ENCODE measurements at places on chromosomes 1 and 21.
A peak's percentile ranks its signal among the peaks of the same experiment; 100 is the strongest.

DNA sequence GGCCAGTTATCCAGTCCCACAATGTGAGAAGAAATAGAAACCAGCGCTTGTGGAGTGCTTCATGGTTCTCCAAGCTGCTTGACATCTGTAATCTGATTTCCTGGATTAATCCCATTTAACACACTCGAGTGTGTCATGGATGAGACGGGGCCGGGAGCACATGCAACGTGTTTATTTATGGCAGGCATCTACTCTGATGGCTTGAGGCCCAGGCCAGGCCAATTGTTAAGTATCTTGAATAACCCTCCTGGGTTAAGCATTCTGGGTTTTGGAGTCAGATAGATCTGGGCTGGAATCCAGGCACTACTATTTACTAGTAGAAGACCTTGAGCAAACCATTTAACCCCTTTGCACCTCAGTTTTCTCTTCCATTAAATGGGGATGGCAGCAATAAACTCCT, 37.5 kb upstream of the LAPTM5 start:
- no peak for DNase-seq

DNA sequence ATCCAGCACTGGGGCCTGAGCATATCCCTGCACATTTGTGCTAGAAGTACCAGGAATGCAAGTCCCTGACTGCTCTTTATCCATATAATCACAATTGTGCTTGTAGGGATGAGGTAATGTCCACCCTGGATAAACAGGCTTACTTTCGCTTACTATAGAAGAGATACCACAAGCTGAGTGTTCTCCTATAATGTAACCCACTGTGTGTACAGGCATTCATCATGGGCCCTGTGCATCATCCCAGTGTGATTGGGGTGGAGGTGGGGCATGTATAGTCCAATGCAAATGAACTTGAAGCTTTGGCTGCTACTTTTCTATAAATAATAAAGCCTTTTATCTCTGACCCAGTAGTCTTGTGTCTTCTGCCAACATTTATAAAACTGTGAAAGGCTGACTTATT, 69.3 kb downstream of the MAN1A2 start:
- no peak for DNase-seq

GRCh38 chr1:89609781-89610456, 23.0 kb upstream of the LRRC8C start:
- DNase-seq, result peak; percentile 19

GRCh38 chr1:175075572-175076568, 8.2 kb downstream of the TNN start:
- DNase-seq, result no peak

- DNase-seq, result no peak
These were observed 47.7 kb downstream of the PARP1 start for GRCh38 chr1:226360106-226360746.

- DNase-seq, result no peak
These were observed 6.1 kb upstream of the RNF223 start for GRCh38 chr1:1080122-1080757.

DNA sequence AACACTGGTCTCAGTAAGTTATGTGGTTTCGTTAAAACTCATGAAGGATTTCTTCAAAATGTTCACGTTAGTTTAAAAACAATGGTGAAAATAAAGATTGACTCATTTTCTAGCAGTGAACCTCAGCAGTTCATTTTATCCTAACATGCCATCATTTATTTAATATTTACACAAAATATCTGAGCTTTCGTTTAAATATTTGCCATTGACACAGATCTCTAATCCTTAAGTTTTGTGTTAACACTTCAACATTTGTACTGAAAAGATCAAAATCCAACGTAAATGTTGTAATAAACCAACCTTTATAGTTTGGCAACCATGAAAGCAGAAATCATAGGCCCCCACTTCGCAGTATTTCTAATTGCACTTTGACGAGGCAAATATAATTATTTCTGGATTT, 1129.5 kb downstream of the PLA2G4A start:
- no peak for DNase-seq

GRCh38 chr1:165890684-165891083, 63.3 kb downstream of the UCK2 start:
- no peak for DNase-seq

- DNase-seq, result no peak
These were observed 22.5 kb upstream of the NEK7 start for GRCh38 chr1:198134252-198134651.

- DNase-seq, result no peak
These were observed 632 bp downstream of the PEX19 start for GRCh38 chr1:160284220-160284781.

DNA sequence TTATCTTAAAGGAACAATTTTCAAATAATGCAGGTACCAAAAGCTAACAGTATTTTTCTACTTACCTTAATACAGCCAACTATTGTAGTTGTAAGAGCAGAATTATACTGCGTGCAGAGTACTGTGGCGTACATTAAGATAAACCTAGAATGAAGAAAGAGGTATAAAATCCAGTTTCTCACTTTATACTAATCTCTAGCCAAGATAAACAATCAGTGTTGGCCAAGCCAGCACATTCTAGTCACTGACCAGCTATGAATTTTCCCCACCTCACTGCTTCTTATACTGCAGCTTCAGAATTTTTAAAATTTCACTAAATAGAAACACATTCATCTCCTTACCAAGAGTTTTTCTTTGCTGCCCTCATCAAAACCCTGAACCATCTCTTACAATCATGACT, 33.6 kb downstream of the SLC35D1 start:
- no peak for DNase-seq

DNA sequence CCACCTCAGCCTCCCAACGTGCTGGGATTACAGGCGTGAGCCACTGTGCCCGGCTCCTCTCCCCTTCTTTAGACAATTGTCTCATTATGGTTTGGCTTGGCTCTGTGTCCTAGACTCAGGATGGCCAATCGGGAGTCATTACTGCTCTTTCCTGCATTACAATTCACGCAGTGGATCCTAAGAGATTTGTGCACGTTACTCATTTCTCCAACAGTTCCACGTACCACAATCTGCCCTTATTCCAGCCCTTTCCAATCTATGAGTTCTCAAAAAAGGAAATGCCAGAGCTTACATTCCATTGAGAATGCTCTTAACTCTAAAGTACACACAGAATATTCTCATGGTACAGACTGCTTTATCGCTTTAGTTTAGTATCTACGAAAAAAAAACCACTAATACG, 357.0 kb downstream of the GPATCH2 start:
- no peak for DNase-seq

DNA sequence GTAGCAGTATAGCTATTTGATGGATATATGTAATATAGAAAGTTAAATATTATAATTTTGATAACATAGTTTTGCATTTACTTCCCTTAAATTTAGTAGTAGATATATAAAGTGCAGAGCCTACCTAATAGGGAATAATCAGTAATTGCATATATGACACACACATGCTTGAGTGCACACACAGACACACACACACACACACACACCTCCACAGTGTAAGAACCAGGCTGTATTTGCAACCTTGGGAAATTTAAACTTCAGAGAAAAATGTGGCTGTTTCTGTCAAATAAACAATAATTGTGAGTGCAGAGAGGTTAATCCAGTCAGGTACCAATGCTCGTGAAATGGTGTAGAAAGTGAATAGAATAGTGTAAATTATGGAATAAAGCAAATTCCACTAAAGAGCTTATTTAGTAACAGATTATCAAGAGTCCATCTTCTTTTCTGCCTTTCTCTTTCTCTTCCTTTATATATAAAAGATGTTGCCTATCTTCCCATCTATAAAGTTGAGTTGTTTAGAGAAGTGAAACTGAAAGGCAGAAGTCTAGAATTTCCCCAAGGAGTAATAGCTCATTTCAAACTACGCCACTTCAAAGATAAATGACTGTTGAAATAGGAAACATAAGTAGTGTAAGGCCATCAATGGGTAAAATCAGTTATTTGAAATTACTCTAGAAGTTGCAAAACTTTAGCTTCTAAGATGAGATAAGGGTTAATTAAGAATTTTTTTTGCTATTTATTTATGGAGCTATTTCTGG, 273.7 kb downstream of the SRGAP2C start:
- DNase-seq, result no peak

- no peak for DNase-seq
These were observed 28.3 kb upstream of the CYP4B1 start for GRCh38 chr1:46770541-46770940.

- no peak for DNase-seq
These were observed 30.7 kb upstream of the ANGPTL1 start for GRCh38 chr1:178901482-178902125.

GRCh38 chr1:153776352-153776751, 1.1 kb downstream of the SLC27A3 start:
- no peak for DNase-seq

DNA sequence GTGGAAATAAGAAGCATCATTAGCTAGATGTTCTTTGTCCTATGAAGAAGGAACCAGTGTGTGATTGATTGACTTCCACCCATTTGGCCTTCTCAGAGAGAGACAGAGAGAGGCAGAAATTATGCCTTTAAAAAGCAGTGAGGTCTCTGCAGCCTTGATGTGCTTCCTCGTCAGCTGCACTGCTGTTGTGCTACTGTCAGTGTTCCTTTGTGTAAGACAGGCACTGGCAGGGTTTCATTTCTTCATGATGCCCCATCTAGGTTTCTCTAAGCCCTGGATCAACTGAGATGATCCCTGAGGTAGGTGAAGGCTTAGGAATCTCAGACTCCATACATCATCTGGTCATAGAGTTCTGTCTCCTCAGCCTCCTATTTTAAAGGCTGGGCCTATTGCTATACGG, 34.9 kb downstream of the GPR3 start:
- DNase-seq, result no peak

- DNase-seq, result no peak
These were observed at the start of gene SPRR2A for GRCh38 chr1:153057375-153057774. Gene SPRR2A, minus strand, starts transcription at chr1:153057512. Its CDS starts 777 bp downstream, at chr1:153056735.

- peak; percentile 38 for DNase-seq
These were observed 536 bp downstream of the LGALS8 start for GRCh38 chr1:236524142-236524894.

DNA sequence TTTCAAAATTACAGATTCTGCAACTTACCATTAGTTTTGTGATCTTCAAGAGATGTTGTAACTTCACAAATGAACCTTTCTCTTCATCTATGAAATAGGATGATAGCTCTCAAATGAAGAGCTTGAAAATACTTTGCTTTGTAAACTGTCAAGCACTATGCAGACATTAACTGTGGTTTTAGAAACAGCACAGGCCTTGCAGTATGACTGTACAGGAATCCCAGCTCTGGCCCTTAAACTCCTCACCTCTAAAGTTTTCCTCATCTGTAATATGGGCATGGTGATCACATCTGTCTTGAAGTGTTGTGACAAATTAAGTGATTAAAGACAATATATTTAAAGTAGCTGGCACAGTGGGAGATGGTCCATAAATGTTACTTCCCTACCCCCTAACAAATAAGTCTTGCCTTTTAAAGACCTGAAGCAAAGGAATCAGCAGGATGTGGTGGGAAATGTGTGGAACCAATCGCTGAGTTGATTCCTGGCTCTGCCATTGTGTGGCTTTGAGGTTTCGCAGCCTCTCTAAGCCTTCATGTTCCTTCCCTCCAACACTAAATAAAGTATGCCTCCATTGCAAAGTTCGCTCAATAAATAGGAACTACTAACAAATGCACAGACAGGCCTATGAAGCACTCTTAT, 5.5 kb upstream of the PTP4A2 start:
- DNase-seq, result no peak
